ENCODE measurements at places on chromosomes 6 and 20. TPM values are rescaled to one million over a fixed set of nuclear protein-coding genes. Genes with fewer than 3 reads are reported as not detected.

The OPRL1 gene
- 0.67 TPM for total RNA-seq

The DLK2 gene
- 5.0 TPM for total RNA-seq

The CHMP4B gene
- 186 TPM for total RNA-seq

The ASF1A gene
- total RNA-seq = 11.3 TPM

The LY6G6D gene
- total RNA-seq = not detected

The TSPYL4 gene
- 3.0 TPM for total RNA-seq

The NR2E1 gene
- total RNA-seq = 0.09 TPM

The BCLAF1 gene
- 65.0 TPM for total RNA-seq

The PACSIN1 gene
- 0.05 TPM for total RNA-seq

The DACT2 gene
- total RNA-seq = 0.50 TPM

The ENPP1 gene
- total RNA-seq = 1.0 TPM

The BTNL2 gene
- total RNA-seq = not detected

The SOBP gene
- total RNA-seq = 1.1 TPM

The PPP2R5D gene
- 26.7 TPM for total RNA-seq

The OOEP gene
- total RNA-seq = not detected

The RAET1G gene
- total RNA-seq = 10.8 TPM

The C6orf118 gene
- 0.15 TPM for total RNA-seq

The COL11A2 gene
- total RNA-seq = 0.77 TPM

The PHF10 gene
- total RNA-seq = 19.9 TPM

The SLC17A1 gene
- total RNA-seq = not detected

The GATA5 gene
- total RNA-seq = 0.69 TPM

The BTBD3 gene
- 16.7 TPM for total RNA-seq

The PPP1R14C gene
- 0.83 TPM for total RNA-seq

The FUT9 gene
- not detected for total RNA-seq

The HECA gene
- total RNA-seq = 1.7 TPM

The SLC32A1 gene
- total RNA-seq = not detected

The SUN5 gene
- not detected for total RNA-seq

The LY6G6F gene
- not detected for total RNA-seq

The EYS gene
- not detected for total RNA-seq

The MYLK4 gene
- 0.13 TPM for total RNA-seq

The HEY2 gene
- not detected for total RNA-seq

The GPLD1 gene
- total RNA-seq = 1.0 TPM

The PTK6 gene
- total RNA-seq = 2.4 TPM

The FAM217A gene
- not detected for total RNA-seq

The EYA4 gene
- total RNA-seq = 11.4 TPM

The DPPA5 gene
- not detected for total RNA-seq

The ARMH2 gene
- not detected for total RNA-seq

The EEF1A2 gene
- total RNA-seq = 141 TPM

The DEFB124 gene
- total RNA-seq = not detected

The ATP6V1G2 gene
- 0.62 TPM for total RNA-seq

The SNX21 gene
- 10.8 TPM for total RNA-seq

The FOXP4 gene
- total RNA-seq = 21.6 TPM

The HIVEP2 gene
- total RNA-seq = 4.2 TPM

The KCNK15 gene
- 0.62 TPM for total RNA-seq

The AAR2 gene
- total RNA-seq = 44.0 TPM

The MCCD1 gene
- total RNA-seq = not detected

The GHRH gene
- not detected for total RNA-seq

The SLC25A27 gene
- 0.09 TPM for total RNA-seq

The LY86 gene
- total RNA-seq = not detected

The SEC23B gene
- 67.4 TPM for total RNA-seq

The GSTA3 gene
- total RNA-seq = not detected

The TBC1D22B gene
- total RNA-seq = 6.4 TPM

The IPCEF1 gene
- total RNA-seq = 0.02 TPM

The MDN1 gene
- total RNA-seq = 10.4 TPM
